ENCODE measurements at places on chromosomes 4 and X. TPM values are rescaled to one million over a fixed set of nuclear protein-coding genes. Genes with fewer than 3 reads are reported as not detected.

- no peak for DNase-seq
- H3K27ac ChIP-seq, result no peak overlapping the region
- H3K36me3 ChIP-seq, result peaks cover 1% of the 10 kb centered on the region
- H3K27me3 ChIP-seq, result no peaks in the 10 kb centered on the region
These were observed 33.6 kb downstream of the RPGR start for GRCh38 chrX:38293741-38294140.

DNA sequence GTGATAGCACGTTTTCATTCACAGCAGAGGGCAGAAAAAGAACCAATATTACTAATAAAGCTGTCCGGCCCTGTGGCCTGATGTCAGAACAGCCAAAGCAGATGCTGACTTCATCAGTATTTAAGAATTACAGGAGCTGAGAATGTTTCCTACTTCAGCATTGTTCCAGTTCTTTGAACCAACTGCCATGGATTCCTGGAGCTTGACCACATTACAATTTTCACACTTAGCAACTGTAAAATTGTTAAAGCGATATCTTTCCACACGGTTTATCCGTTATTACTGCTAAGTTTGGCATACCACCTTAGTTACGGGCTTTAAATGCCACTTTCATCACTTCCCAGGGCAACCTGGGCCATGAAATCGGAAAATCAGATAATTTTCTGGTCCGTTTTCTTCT is 118.2 kb downstream of the EPHA5 start:
- H3K36me3 ChIP-seq, result no peaks in the 10 kb centered on the region
- no peak for DNase-seq
- no peaks in the 10 kb centered on the region for H3K4me1 ChIP-seq
- H3K27ac ChIP-seq, result no peak overlapping the region

Gene FOXO4
- 7.8 TPM for total RNA-seq

DNA sequence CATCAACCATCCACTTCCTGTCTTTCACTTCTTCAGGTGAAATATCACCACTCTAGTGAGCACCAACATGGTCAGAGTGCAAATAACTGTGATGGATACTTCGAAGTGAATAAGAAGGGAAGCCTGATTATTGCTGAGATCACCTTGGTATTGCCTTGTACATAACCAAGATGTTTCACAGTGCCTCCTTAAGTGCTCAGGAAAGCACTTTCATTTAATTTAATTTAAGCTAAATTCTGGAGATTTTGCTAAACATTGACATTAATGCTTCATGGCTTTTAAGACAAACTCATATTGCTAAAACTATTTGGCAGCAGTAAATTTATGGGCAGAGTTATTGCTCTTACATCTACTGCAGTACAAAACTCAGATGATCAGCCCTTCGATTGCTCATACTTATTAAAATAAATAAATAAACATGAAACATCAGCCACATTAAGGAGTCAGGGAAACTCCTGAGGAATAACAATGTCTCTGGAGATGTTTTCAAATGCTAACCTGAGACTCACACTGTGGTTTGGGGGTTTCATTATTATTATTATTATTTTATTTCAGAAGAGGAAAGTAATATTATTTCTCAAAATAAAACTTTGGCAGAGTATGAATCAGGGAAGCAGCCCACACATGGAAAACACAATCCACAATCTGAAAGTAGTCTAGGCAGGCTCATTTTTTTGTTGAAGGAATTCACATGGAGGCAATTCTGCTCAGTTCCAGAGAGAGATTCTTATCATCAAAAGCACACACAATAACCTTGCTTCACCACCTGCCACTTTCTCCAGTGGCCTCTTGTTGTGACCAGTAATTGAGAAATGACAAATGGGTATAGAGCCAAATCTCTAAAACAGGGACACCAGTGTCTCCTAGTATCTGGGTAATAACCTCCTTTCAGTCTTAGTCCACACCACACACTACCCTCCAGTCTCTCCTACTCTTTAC is 344.2 kb downstream of the MAPK10 start:
- H3K27ac ChIP-seq, result no peak overlapping the region
- no peaks in the 10 kb centered on the region for H3K36me3 ChIP-seq
- no peak overlapping the region for H3K4me3 ChIP-seq
- H3K27me3 ChIP-seq, result no peaks in the 10 kb centered on the region
- no peaks in the 10 kb centered on the region for H3K4me1 ChIP-seq
- DNase-seq, result no peak

Gene TSPAN6
- total RNA-seq, result 0.52 TPM

- no peak overlapping the region for H3K27ac ChIP-seq
These were observed 230.0 kb downstream of the CCSER1 start for GRCh38 chr4:90357117-90357710.
